Mesothelial cell of epicardium (in vitro differentiated cells): ENCODE measurements at places on chromosomes 12 and 14.

DNA sequence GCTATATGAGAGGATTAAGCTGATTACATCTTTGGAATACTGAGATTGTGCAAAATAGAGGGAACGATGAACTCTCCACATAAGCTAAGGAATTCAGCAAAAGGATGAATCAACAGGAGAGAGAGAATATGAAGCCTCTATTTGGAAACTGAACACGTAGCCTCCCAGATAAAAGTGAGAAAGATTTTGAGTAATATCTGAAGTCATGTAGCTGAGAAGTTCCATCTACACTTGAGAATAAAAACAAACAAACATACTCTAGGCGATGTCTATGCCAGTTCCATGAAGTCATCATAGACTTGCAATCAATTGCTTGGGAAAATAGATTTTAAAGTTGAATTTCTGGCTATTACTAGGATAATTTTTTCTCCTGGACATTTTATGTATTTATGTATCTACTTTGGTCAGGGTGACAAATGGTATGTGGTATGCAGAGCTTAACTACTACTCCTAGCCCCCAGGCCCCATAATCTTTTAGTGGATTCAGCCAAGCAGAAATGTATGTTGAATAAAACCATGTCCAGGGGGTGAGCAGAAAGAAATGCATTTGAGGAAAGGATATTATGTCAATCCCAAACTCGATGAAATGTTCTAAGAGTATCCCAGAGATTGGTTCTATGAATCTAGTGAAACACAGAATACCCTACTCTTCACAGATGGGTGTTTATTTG is 627.4 kb downstream of the DIO2 start:
- DNase-seq: no peak
- no peaks in the 10 kb centered on the region for H3K36me3 ChIP-seq
- H3K4me1 ChIP-seq: peaks cover 37% of the 10 kb centered on the region

GRCh38 chr14:43041976-43042375 is 1435.3 kb downstream of the LRFN5 start:
- H3K27ac ChIP-seq: no peak overlapping the region
- no peak for DNase-seq
- H3K4me1 ChIP-seq: no peaks in the 10 kb centered on the region
- H3K4me3 ChIP-seq: no peak overlapping the region
- H3K36me3 ChIP-seq: no peaks in the 10 kb centered on the region

- H3K4me3 ChIP-seq: no peak overlapping the region
- peaks cover 60% of the 10 kb centered on the region for H3K27me3 ChIP-seq
- peaks cover 13% of the 10 kb centered on the region for H3K4me1 ChIP-seq
- no peak overlapping the region for H3K27ac ChIP-seq
Observed at GRCh38 chr12:100720016-100720654, 74.4 kb upstream of the ANO4 start.

DNA sequence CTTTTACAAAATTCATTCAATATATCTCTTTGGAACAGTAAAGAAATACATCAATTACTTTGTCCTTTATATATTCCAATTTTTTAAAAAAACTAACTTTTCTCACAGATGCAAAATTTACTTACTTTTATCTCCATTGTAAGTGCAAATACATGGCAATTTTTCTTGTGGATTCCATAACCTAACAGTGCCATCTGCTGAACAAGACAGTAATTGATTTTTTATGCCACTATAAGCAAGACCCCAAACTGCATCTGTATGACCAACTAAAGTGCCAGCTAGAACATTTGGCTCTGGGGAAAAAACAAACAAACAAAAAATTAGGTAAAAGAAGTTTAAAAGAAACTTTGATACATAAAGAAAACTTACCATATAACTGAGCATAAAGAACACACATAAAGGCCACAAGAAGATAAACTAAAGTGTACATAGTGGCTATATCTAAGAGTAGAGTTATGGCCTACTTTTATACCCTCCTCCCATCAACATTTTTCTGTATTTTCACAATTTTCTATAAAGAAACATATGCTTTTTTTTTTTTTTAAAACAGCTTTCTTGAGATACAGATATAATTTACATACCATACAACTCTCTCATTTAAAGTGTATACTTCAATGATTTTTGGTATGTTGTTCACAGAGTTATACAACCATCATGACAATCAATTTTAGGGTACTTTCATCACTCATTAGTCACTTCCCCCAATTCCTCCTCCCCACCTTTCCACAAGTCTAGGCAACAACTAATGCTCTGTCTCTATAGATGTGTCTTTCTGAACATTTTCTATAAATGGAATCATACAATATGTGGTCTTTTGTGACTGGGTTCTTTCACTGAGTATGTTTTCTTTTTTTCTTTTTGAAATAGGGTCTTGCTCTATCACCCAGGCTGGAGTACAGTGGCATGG is 32.6 kb downstream of the COCH start:
- no peaks in the 10 kb centered on the region for H3K4me1 ChIP-seq
- H3K36me3 ChIP-seq: peaks cover 26% of the 10 kb centered on the region
- no peak overlapping the region for H3K4me3 ChIP-seq
- no peak overlapping the region for H3K27ac ChIP-seq
- DNase-seq: no peak

DNA sequence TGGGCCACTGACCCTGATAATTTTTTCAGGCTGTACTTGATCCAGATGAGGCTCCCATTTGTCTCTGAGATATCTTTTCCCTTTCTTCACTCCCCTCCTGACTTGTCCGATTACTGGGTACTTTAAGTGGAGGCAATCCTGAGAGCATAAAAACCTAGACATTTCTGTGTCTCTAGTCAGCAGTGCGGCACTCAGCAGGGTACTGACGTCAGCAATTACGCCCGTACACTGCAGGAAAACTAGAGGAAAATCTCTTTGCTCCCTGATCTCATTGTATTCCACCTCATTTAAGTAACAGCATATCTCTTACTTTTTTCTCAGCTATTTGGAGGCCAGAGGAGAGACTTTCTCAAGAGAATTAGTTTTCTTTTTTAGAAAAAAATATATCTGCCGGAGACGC is 315.5 kb upstream of the OR4E1 start:
- peaks cover 54% of the 10 kb centered on the region for H3K27me3 ChIP-seq
- no peak overlapping the region for H3K27ac ChIP-seq
- H3K4me1 ChIP-seq: no peaks in the 10 kb centered on the region
- no peak for DNase-seq

DNA sequence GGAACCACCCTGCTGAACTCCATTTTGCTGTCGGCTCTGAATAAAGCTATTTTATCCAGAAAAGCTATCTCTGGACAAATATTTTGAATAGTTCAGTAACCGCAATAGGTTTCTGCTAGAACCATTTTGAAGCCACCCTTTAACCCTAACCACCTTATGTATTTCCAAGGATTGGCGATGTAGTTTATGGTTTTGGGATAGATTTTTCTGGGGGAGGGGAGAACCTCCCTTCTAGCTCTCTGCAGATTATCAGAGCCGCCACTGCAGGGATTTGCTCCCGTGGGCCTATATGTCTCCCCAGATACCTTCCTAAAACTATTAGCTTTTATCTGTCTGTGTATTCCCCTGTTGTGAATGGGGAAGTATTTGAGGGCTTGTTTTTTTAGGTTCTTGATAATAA is 1.8 kb upstream of the TUBA1B start:
- peaks cover 16% of the 10 kb centered on the region for H3K36me3 ChIP-seq
- peak overlapping the region; percentile 90 for H3K27ac ChIP-seq
- H3K4me1 ChIP-seq: peaks cover 39% of the 10 kb centered on the region
- peak overlapping the region; percentile 73 for H3K4me3 ChIP-seq
- H3K27me3 ChIP-seq: no peaks in the 10 kb centered on the region

- DNase-seq: no peak
- H3K4me1 ChIP-seq: peaks cover 10% of the 10 kb centered on the region
- no peaks in the 10 kb centered on the region for H3K27me3 ChIP-seq
- no peaks in the 10 kb centered on the region for H3K36me3 ChIP-seq
- no peak overlapping the region for H3K27ac ChIP-seq
Observed at GRCh38 chr14:50357124-50357523, 39.6 kb downstream of the CDKL1 start.

GRCh38 chr12:60027266-60027665 is 431.4 kb downstream of the SLC16A7 start:
- H3K27me3 ChIP-seq: no peaks in the 10 kb centered on the region
- H3K4me1 ChIP-seq: no peaks in the 10 kb centered on the region
- no peak overlapping the region for H3K27ac ChIP-seq
- no peaks in the 10 kb centered on the region for H3K36me3 ChIP-seq
- no peak for DNase-seq

DNA sequence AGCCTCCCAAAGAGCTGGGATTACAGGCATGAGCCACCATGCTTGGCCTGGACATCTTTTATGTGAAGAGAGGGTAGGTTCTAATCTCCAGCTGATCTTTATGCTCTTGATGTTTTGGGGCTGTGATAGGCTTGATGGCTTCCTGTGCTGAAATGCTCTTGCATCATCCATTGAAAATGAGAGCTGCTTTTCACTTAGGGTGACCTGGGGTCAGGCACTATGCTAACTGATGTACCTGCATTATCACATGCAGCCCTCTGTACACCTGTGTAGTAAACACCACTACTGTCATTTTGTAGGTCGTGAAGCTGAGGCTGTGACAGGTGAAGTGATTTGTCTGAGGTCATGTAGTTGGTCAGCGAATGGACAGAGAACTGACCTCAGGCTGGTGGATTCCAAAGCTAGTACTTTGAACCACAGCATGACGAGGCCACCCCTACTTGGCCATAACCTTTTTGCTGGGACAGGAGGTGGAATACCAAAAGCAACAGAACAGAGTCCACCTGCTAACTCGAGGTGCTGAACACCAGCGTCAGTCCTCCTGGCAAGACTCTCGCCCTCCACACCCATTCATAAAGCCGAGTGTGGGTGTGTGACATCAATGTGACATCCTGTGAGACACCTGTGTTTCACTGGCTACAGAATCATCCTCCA is 69.1 kb downstream of the C12orf75 start:
- peaks cover 5% of the 10 kb centered on the region for H3K4me1 ChIP-seq
- no peak for DNase-seq
- no peaks in the 10 kb centered on the region for H3K27me3 ChIP-seq
- no peak overlapping the region for H3K4me3 ChIP-seq
- H3K27ac ChIP-seq: no peak overlapping the region

GRCh38 chr12:67541625-67541991 is 106.9 kb upstream of the DYRK2 start:
- peak; percentile 61 for DNase-seq
- no peaks in the 10 kb centered on the region for H3K27me3 ChIP-seq
- peak overlapping the region; percentile 60 for H3K27ac ChIP-seq

DNA sequence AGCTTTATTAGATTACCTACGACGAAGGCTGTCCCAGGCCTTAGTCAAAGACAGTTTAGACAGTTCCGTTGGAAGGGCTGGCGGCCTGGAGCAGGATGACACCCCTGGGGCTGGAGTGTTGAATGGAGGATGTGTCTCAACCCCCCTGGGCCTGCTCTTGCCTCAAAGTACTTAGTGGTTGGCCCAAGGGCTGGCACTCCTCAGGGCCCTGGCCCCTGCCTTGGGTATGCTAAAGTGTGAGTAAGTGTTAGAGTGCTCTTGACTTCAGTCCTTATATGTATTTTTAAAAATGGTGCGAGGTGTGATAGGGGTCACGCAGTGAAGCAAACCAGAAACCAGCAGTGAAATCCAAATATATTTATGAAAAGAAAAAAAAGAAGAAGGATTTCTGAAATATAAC is 261.6 kb downstream of the KTN1 start:
- no peaks in the 10 kb centered on the region for H3K27me3 ChIP-seq
- H3K36me3 ChIP-seq: no peaks in the 10 kb centered on the region
- DNase-seq: no peak
- no peak overlapping the region for H3K4me3 ChIP-seq

GRCh38 chr12:31843398-31844095 is 114.7 kb upstream of the AMN1 start:
- peaks cover 6% of the 10 kb centered on the region for H3K36me3 ChIP-seq
- peaks cover 7% of the 10 kb centered on the region for H3K4me1 ChIP-seq
- H3K4me3 ChIP-seq: no peak overlapping the region
- DNase-seq: no peak

- H3K4me1 ChIP-seq: peaks cover 30% of the 10 kb centered on the region
- no peaks in the 10 kb centered on the region for H3K27me3 ChIP-seq
- DNase-seq: no peak
- H3K4me3 ChIP-seq: no peak overlapping the region
Observed at GRCh38 chr14:51121096-51121495, 26.2 kb upstream of the TRIM9 start.

DNA sequence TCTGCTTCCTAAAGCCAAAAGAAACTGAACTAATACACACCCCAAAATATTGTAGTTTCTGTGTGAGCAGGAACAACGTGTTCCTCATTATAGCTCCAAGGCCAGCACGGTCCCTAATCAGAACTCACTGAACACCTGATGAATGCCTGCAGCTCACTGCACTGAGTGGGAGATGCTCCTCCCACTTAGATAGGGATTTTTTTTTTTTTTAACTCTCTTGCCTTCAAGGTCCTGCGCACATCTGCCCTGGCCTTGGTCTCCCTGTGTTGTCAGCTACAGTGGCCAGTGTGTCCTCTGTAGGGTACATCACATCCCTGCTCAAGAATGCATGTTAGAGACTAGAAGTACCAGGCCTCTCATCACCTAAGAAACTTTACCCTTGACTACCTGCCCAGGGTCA is 44.3 kb upstream of the TMPO start:
- H3K4me1 ChIP-seq: peaks cover 24% of the 10 kb centered on the region
- DNase-seq: no peak
- no peaks in the 10 kb centered on the region for H3K36me3 ChIP-seq
- H3K27me3 ChIP-seq: no peaks in the 10 kb centered on the region

DNA sequence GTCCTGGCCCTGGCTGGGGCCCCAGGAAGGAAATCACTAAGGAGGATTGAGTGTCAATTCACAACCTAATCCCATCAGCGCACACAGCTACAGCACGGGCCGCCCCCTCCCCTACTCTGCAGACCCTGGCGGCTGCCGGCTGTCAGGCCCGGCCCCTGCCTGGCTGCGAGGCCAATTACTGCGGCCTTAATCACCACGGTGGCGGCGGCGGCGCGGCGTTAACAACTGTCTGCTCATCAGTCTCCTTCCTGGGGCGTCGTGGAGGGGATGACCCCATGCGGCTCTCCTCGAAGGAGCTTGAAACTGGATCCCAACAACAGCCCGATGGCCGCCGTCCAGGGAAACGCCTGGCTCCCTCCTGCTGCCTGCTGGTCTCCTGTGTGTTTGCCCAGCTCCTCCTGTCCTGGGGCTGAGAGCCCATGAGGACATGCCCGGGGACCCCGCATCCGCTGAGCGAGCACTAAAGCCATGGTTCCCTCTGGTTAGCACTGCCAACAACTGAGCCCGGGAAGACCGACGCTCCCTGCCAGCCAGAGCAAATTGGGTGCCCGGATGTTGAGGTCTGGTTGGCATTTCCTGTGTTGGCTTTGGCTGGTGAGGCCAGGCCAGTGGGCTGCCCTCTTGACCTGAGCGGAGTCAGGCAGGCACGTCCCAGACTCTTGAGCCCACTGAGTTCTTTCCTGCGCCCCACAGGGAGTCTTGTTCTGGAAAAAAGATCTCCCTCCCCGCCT is 21.8 kb upstream of the EIF2B2 start:
- peak overlapping the region; percentile 50 for H3K27ac ChIP-seq
- no peaks in the 10 kb centered on the region for H3K36me3 ChIP-seq

GRCh38 chr12:14418451-14418890 is 53.0 kb downstream of the ATF7IP start:
- peaks cover 28% of the 10 kb centered on the region for H3K4me1 ChIP-seq
- H3K27me3 ChIP-seq: no peaks in the 10 kb centered on the region

GRCh38 chr12:100515968-100516367 is 42.3 kb downstream of the NR1H4 start:
- no peak for DNase-seq
- H3K4me1 ChIP-seq: no peaks in the 10 kb centered on the region
- H3K36me3 ChIP-seq: no peaks in the 10 kb centered on the region
- no peak overlapping the region for H3K27ac ChIP-seq

GRCh38 chr12:57475271-57476161 is 4.2 kb downstream of the ARHGAP9 start:
- DNase-seq: no peak
- no peaks in the 10 kb centered on the region for H3K36me3 ChIP-seq
- no peak overlapping the region for H3K27ac ChIP-seq

GRCh38 chr12:102487226-102487625 is 6.9 kb upstream of the IGF1 start:
- H3K4me1 ChIP-seq: peaks cover 24% of the 10 kb centered on the region
- H3K36me3 ChIP-seq: peaks cover 10% of the 10 kb centered on the region
- no peak for DNase-seq
- no peak overlapping the region for H3K27ac ChIP-seq
- H3K27me3 ChIP-seq: no peaks in the 10 kb centered on the region
- no peak overlapping the region for H3K4me3 ChIP-seq
